ENCODE measurements at places on chromosomes 1 and 21.

DNA sequence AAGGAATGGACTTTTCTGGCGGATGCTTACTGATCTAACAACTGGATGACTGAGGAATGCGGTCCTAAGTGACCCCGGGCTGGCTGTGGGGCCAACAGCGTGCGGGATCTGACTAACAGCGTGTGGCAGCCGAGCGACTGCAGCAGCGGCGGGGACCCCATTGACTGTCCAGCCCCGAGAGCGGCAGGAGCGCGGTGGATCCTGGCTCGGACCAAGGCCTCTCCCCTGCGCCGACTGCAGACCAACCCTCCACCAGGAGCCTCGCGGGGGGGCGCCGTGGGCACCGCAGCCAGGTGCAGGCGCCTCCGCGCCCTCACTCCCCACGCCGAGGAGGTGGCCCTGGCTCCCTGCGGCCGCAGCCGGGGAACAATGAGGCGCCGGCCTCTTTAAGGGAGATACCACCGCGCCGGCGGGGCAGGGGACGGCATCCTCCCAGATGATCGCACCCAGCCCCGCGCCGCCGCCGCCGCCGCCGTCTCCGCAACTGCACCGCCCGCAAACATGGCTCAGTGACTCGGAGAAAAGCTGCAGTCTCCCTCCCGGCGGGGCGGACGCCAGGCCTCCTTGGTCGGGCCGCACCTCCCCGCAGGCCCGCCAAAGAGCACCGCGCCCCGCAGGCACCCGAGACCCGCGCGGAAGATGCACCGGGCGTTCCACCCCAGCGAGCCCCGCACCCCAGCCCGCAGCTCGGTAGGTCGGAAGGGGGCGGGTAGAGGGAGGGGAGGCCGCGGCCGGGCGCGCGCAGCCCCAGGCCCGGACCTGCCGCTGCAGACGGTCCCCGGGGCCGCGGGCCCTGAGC lies 694 bp upstream of the PDIK1L start:
- ATAC-seq: peak; percentile 66

DNA sequence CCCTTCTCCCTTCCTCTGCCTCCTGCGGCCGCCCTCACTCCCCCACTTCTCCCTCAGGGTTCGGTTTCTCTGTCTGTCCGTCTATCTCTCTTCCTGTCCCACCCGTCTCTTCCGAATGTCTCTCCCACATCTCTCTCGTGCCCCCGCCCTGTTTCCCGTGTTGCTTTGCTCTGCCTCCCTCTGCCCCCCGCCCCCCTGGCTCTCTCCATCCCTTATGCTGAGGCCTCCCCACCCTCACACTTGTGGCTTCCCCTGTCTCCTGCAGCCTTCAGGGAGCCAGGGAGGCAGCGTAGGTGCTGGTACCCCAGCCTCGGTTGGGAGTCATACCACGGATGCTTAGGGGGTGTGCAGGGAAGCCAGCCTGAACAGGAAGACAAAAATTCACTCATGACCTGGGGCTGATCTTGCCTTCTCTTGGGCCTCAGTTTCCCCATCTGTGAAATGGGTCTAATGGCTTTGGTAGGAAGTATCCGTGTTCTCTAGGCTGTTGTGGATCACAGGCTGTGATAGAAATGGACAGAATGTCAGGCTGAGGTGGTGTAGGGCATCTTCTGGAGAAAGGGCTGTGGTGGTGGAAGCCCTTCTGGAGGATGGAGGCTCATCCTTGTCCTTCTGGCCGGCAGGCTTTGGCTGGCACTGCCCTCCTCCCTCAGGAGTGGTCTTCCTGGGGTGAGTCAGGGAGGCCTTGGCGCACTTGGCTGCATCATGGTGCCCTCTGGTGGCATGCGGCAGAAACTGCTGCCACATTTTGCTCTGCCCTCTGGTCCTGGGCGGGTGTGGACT lies 55.5 kb downstream of the FOXO6 start:
- ATAC-seq: peak; percentile 70

GRCh38 chr1:154104433-154105082 lies 50.3 kb downstream of the NUP210L start:
- no peak for ATAC-seq

GRCh38 chr1:230414694-230415093 lies 11.4 kb downstream of the PGBD5 start:
- no peak for ATAC-seq

GRCh38 chr1:29309621-29310020 lies 73.3 kb downstream of the PTPRU start:
- no peak for ATAC-seq

DNA sequence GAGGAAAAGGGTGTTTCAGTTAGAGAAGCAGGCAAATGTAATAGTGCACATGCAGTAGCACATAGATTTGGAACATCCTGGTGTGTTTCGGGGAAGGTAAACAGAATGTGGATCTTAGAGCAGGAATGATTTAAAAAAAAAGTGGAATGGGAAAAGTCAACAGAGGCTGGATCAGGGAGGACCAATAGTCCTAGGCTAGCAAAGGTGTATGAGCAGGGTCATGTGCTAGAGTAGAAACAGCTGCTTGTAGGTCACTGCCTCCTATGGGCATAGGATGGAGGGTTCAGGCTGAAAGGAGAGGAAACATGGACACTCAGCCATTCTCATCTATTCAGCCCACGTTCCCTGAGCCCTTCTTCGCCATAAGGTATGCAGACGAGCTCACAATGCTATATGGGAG lies 3.7 kb upstream of the KPNA6 start:
- ATAC-seq: no peak

DNA sequence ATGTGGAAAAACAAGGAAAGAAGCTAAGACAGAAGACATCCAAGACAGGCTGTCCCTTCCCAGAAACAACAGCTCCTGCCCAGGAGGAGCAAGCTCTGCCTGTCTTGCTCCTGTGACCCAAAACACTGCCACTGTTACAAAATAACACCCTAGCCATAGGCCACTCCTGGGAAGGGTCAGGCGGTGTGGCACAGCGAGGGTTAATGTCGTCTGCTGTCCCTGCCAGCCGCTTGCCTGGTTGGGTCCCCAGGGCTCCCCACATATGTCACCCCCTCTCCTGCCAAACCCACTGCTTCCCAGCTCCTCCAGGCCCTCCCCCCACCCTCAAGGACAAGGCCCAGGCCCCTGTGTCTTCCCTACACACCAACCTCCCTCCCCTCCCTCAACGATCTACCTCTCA lies 3.9 kb upstream of the NHLH1 start:
- ATAC-seq: no peak

DNA sequence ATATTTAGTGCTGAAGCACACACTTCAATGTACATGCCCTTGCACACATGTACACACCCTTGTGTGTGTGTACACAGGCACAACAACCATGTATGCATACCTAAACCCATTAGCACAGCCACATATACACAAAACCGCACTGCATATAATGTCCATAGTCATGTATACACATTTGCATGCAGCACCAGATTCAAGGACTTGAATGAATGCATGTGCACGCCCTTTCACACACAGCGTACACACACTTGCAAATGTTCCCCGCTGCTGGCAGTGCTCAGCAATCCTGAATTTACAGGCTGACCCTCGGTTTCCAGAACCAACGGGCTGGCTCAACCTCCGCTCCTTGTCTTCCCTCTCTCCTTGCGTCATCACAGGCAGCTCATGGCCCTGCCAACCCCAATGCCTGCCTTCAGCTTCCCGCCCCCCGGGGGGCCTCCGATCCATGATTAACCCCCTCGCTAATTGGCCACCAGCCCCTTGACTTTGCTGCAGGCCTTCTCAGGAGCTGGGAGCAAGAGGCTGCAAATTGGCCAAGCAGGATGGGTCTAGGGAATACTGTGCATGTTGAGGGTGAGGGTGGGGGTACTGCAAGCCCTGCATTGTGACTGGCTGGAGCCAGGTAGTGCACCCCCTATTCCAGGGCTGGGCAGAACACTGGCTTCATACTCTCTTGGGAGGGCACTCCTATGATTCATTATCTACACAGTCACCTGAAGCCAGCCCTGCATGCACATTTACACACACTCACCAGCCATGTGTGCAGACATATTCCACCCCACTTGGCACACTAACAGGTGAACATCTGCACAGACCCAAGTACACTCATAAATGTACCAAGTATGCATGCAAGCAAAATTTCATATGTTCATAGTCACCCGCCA lies 7.9 kb downstream of the GPR3 start:
- ATAC-seq: no peak

DNA sequence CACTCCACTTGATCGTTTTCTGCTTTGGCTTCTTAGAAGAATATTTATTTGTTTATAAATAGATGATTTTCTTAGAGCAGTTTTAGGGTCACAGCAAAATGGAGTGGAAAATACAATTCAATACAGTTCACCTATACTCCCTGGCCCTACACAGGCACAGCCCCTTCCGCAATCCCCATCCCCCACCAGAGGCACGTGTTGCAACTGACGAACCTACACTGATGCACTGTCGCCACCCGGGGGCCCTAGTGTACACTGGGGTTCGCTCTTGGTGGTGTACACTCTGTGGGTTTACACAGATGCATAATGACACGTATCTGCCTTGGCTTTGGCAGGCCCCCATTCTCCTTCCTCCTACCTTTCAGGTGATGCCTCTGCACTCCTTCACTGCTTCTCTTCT lies 8.0 kb downstream of the ECHDC2 start:
- no peak for ATAC-seq

DNA sequence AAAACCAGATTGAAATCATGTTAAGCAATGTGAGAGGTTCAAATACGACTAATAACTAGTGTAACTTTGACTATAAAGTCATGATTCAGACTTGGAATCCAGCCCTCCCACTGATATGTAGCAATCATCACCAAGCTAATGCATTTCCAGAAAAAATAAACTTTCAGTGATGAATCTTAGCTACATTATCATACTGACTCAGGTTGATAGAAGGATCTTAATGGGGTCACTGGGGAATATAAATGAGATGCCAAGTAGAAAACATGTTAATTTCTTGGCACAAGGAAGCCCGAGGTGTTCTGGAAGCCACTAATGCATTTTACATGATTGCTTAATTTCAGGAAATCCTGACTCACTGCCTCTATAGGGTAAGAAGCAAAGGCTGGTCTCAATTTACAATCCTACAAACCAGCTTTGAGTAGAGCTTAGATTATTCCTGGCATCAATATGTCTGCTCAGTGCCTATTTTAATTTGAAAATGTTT lies 67.7 kb downstream of the SELENOF start:
- ATAC-seq: peak; percentile 54

DNA sequence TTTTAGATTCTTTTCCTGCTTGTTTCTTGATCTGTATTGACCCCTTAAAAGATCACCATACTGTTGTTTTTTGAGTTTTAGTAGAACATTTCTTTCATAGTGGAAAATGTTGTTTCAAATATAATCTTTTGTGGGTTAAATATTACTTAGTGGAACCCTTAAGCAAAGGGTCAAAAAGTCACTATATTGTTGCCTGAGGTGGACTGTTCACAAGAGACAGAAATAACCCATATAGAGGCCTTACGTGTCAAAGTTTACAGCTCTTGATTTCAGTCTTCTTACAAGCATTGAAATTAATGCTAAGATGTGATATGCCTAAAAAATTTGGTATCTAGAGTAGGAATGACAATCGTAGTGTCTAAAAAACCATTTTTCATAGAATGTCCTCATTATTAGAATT lies 6.3 kb downstream of the DNAJB4 start:
- no peak for ATAC-seq

DNA sequence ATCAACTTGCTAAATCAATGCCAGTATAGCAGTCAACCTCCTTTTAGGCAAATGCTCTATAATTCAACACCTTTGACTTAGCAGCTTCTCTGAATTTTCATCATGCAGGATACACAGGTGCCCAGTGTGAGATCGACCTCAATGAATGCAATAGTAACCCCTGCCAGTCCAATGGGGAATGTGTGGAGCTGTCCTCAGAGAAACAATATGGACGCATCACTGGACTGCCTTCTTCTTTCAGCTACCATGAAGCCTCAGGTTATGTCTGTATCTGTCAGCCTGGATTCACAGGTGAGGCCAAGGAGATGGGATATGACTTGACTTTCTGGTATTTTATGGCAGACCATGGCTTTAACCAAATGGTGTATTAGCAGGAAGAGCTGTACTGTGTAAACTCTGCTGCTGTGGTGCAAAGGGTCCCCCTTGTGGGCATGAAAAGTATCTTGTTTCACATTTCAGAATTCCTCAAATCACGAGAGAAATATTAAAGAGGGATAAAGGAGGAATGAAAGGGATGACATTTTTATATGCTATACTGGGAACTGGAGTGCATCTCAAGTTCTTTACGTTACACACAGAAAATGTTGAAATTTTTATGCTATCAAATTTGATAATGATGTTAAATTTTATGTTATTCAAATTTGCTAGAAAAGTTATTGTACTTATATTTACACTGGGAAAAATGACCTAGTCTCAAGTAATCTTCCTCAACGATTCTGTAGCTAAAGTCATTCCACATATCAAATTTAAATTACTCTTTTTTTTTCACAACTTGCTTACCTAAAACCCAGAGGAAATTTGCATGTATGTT lies 88.9 kb downstream of the CRB1 start:
- peak; percentile 52 for ATAC-seq

- ATAC-seq: no peak
These were observed 389.6 kb upstream of the C1orf87 start for GRCh38 chr1:60463146-60463545.

DNA sequence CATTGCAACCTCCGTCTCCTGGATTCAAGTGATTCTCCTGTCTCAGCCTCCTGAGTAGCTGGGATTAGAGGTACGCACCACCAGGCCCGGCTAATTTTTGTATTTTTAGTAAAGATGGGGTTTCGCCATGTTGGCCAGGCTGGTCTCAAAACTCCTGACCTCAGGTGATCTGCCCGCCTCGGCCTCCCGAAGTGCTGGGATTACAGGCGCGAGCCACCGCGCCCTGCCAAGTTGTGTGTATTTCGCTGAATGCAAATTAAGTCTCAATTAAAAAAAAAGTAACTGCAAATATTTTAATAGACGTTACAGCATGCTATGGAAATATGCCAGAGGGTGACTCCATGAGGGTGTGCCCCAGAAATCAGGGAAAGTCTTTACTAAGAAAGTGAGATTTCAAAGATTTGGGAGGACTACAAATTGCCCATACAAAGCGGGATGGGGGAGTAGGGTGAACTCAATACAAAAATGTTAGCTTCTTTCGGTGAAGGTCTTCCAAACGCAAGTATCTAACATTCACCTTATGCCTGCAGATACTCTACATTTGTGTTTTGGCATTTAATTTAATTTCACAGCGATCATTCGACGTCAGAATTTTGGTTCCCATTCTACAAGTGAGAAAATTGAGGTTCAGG lies 85.6 kb downstream of the NKAIN1 start:
- no peak for ATAC-seq

DNA sequence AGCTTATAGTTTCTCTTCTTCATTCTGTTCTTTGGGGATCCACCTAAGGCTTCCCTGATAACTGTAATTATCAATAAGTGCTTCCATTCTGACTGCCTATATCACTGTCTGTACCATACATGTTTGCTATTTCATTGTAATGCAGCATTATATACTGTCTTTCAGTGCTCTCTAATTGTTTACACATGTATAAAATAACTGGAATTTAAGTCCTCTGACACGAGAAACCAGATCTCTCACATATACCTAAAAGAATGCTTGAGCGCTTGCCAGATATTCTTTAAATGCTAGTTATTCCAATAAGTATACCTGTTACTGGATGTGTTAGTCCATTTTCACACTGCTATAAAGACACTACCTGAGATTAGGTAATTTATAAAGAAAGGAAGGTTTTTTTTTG lies 34.7 kb downstream of the CELF3 start:
- no peak for ATAC-seq
